Endothelial cell (in vitro differentiated cells): ENCODE measurements at places on chromosomes 7 and 10. TPM values are rescaled to one million over a fixed set of nuclear protein-coding genes. Genes with fewer than 3 reads are reported as not detected.

DNA sequence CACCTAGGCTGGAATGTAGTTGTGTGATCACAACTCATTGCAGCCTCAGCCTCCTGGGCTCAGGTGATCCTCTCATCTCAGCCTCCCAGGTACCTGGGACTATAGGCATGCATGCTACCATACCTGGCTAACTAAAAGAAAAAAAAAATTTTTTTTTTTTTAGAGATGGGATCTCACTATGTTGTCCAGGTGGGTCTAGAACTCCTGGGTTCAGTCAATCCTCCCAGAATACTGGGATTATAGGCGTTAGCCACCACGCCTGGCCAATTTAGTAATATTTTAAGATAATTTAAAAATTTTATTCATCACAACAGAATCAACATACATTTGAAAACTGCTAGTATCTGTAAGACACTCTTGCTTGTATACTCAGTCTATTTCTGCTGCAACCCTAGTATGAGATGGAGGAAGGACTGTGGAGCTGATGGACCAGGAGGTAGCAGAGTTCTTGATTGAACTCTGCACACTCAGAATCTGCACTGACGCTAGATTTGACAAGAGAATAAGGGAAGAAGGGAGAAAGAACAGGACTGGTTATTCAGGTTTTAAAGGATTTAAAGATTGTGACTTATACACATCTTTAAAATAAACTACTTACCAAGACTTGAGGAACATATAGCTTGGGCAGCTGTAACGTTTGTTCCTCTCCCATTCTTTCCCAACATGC lies 57.6 kb downstream of the VCL start:
- no peak for DNase-seq

DNA sequence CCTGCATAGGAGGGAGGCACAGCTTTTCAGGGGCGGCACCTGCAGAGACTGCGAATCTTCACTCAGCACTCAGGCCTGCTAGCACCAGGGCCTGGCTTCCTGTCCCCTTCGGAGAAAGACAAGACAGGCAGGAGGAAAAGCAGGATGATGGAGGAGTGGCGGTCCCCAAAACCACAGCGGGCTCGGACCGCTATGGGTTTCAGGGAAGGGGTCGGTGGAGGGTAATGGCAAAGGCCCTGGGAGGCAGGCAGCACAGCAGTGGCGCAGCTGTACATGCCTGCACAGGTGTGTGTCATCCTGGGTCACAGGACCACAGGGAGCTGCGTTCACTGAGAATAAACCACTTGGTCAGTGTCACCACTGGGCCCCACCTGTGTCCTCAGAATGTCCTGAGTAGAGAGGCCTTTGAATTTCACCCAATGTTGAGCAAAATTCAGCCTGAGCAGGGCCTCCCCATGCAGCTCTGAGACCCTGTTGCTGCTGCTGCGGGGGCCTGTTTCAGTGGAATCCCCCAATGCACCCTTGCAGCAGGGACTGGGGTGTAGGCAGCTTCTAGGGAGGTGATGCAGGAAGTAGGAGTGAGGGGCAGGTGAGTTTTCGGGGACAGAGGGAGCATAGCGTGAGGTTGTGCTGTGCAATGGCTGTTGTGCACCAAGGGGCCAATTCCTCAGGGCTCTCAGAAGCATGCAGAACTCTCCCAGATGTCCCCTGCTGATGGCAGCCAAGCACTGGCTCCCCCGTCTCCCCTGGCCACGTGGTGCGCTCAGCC lies 90.6 kb upstream of the PPP2R2D start:
- DNase-seq, result no peak

DNA sequence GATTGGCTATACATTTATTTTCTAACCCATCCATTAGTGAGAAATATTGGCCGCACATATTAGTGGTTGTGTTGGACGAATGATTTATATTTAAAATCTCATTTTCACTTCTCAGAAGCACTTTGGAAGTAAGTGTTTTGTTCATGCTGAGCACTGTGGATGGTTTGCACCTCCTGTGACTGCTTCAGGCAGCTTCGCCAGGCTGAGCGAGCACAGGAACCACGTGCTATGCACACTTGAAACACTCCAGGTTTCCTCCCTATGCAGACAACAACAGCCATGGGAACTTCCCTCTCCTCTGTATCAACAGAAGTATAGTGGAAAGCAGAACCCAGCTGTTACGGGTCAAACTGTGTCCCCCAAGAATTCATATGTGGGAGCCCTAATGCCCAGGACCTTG lies 67.3 kb upstream of the WDR11 start:
- DNase-seq, result no peak

DNA sequence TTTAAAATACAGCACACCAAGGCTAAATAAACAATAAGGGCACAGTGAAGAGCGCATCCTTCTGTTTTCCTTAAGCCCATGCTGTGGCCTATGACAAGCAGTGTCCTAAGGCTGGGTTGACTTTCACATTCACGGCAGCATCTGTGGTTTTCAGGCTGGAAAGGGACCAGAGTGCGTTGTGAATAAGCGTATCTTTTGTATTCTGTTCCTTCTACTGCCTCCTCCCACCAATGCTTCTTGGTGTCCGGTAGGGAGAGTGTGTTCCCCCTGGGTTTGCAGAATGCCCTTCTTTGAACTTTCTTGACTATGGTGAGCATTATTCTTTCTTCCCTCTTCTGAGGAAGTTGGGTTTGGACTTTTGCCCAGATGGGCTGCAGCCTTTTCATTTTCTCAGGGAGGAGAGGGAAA lies 73.6 kb downstream of the ABCA13 start:
- no peak for DNase-seq

- DNase-seq, result no peak
These were observed 28.6 kb upstream of the KCNK18 start for GRCh38 chr10:117168729-117169128.

The ANXA8 gene
- total RNA-seq, result not detected

The SORCS1 gene
- 0.56 TPM for total RNA-seq

GRCh38 chr7:5795752-5796475 lies 14.5 kb upstream of the RNF216 start:
- no peak for DNase-seq

The ZNF107 gene
- 10.4 TPM for total RNA-seq

- no peak for DNase-seq
These were observed 15.2 kb upstream of the EGR2 start for GRCh38 chr10:62831346-62831745.

The NME8 gene
- not detected for total RNA-seq

GRCh38 chr7:87154569-87154968 lies 2.3 kb downstream of the DMTF1 start:
- no peak for DNase-seq

The BMPER gene
- total RNA-seq, result 2.5 TPM

- peak; percentile 74 for DNase-seq
These were observed 117.3 kb downstream of the PRKAG2 start for GRCh38 chr7:151759591-151760042.

DNA sequence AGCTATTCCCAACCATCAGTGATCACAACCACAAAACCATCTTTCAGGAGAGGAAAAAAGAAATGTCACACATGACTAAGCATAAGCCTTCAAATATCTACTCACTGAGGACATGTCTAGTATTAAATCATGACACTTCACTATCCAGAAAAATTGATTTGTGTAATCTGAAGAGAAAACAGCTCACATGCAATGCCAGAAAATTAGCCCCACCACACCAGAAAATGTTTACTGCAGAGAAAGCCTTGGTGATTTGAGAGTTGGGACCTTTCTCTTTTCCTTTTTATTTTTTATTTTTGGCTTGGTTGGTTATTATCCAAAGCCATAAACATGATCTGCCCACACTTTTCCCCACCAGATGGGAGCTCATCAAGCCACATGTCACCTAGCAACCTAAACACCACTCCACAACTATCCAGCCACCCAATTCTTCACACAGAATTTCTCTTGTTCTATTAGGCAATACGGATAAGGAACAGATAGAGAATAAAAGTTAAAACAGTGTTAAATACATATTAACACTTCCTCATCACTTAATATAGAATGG lies 3.1 kb downstream of the PARD3 start:
- DNase-seq, result no peak

GRCh38 chr7:116150588-116150987 lies 59.8 kb upstream of the TES start:
- no peak for DNase-seq

DNA sequence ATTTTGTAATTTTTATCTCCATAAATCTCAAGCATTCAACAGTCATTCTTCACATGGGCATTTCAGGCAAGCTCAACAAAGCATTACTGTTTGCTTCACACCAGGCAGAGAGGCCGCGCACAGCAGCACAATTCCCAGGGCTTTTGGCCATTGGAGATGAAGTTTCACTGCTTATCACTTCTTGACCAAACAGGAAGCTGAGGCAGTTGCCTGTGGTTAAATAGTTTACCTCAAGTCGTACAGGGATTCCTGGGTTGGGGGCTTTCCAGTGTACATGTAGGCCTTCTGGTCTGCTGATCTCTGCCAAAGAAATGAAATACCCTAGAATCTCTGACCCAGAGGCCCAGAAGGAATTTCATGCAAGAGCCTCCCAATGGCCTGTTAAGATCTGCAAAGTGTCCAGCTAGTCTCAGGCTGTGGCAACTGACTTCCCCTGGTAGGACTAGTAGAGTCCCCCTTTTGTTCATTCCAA lies 11.2 kb upstream of the PRDX3 start:
- DNase-seq, result no peak

The BMPR1A gene
- total RNA-seq, result 20.8 TPM

The CLRN3 gene
- total RNA-seq, result 0.31 TPM

DNA sequence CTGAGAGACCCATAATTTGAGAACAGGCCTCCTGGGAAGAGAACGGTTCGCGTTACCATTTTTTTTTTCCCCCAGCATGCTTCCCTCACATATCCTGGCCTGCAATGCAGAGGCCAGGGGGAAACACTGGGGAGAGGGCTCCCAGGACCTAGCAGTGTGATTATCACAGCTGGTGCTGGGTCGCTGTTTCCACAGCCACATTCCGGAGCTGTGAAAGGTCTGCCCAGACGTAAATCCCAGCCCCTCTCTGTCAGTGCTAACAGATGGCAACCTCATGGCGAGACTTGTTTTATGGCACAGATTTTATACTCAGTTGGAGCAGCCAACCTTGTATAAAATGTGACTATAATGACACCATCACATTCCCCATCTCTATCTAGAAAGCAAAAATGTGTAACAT lies 150.5 kb downstream of the PLXDC2 start:
- DNase-seq, result peak; percentile 18

- DNase-seq, result no peak
These were observed 957.2 kb downstream of the PCDH15 start for GRCh38 chr10:53843736-53844362.

GRCh38 chr7:135262623-135263320 lies 29.1 kb downstream of the STRA8 start:
- DNase-seq, result no peak

- DNase-seq, result no peak
These were observed 26.8 kb downstream of the GOT1 start for GRCh38 chr10:99403674-99404073.

DNA sequence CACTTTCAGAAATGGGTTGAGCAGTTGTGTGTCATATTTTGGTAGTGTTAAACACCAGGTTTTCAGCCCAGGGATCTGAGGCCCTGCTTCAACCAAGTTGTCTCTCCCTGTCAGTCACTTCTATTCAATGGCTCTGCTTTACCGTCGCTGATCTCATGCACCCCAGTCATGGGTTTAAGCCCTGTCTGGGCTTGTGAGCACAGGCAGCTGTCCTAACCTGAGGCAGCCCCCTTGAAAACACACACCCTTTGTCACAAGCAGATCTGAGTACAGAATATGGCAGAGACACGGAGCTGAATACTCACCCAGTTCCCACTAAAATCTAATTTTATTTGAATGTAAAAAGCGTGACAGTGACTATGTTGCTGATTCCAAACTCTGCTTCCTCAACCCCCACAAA lies 110.6 kb upstream of the GLI3 start:
- DNase-seq, result no peak

DNA sequence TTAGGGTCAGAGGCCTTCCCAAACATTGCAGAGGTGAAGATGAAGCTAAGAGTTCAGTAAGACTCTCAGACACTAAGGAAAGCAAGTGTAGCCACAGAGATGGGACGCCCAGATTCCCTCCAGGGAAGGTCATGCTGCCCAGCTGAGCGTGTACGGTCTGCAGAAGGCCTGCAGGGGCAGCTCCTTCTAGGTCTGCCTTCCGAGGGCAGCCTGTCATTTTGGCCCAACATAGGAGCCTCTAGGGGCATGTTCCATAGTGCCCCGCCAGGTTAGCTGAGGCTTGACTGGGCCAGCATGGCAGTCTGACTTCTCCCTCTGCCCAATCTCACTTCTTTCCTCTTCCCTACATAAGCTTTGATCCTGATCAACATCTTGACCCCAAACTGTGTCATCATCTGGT lies 130.7 kb downstream of the PIP4K2A start:
- DNase-seq, result no peak

The GNGT1 gene
- total RNA-seq, result not detected

GRCh38 chr10:117967149-117967650 lies 79.5 kb downstream of the RAB11FIP2 start:
- DNase-seq, result no peak
